ENCODE measurements at places on chromosomes 16 and 17. TPM values are rescaled to one million over a fixed set of nuclear protein-coding genes. Genes with fewer than 3 reads are reported as not detected.
A peak's percentile ranks its signal among the peaks of the same experiment; 100 is the strongest.

Gene CD300LG
- total RNA-seq: 0.28 TPM

Gene AOC3
- 5.7 TPM for total RNA-seq

Gene RTN4RL1
- 1.2 TPM for total RNA-seq

Gene SLC13A2
- not detected for total RNA-seq

Gene KCNJ12
- total RNA-seq: not detected

Gene CEP112
- 3.7 TPM for total RNA-seq

Gene RPTOR
- 14.9 TPM for total RNA-seq

Gene KRTAP4-9
- total RNA-seq: not detected

Gene EARS2
- total RNA-seq: 13.5 TPM

Gene NTHL1
- 15.8 TPM for total RNA-seq

- ATAC-seq: no peak
Measured at GRCh38 chr16:85988723-85989313, 89.9 kb downstream of the IRF8 start.

- no peak for ATAC-seq
Measured at GRCh38 chr17:66605541-66605940, 229.4 kb upstream of the CACNG5 start.

DNA sequence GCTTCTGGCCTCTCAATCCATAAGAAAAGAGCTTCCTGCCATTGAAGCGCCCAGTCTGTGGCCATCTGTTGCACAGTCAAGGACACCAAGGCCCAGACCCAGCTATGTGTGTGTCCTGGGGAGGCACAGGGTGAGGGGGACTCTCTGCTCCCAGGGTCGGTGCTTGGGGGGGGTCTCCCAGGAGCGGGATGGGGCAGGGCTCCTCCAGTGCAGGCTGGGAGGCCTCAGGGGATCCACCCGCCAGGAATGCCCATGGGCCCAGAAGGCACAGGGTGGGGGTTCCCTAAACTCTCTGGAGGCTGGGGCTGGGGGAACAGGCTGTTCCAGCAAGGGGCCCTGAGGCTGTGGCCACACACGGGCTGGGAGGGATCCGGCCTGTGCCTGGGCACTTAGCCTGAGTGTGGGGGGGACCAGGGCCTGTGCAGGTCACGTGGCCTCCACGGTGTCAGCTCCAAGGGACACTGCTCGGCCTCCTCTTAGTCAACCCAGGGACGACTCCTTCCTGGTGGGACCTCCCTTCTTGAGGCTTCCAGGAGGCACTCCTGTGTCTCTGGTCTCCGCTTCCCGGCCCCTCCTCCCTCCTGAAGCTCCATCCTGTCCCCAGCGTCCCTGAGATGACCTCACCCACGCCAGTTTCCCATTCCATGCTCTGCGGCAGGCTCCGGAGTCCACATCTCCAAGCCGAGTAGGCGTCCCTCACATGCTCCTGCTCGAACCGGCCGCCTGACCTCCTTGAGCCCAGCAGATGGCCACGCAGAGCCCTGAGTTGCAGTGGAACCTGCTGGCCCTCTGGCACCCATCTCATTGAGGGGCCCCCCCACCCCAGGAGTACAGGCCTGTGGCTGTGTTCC lies 23.1 kb upstream of the BAHCC1 start:
- peak; percentile 41 for ATAC-seq

DNA sequence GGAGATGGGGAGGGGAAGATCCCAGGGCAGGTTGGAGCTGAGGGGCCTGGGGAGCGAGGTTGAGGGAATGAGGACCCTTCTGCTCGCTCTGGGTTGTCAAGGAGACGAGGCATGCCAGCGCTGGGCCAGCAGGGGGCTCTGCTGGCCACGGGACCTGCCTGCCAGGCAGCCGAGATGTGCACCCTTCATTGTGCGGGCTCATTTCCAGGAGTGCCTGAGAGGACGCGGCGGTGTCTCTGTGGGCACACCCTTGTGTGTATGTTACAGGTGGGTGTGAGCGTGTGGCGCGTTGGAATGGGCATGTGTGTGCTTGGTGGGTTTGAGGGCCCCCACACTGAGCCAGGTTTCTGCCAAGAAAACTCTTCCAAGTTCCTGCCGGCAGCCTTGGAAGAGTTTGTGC lies 15.9 kb downstream of the ARHGAP23 start:
- peak; percentile 72 for ATAC-seq

DNA sequence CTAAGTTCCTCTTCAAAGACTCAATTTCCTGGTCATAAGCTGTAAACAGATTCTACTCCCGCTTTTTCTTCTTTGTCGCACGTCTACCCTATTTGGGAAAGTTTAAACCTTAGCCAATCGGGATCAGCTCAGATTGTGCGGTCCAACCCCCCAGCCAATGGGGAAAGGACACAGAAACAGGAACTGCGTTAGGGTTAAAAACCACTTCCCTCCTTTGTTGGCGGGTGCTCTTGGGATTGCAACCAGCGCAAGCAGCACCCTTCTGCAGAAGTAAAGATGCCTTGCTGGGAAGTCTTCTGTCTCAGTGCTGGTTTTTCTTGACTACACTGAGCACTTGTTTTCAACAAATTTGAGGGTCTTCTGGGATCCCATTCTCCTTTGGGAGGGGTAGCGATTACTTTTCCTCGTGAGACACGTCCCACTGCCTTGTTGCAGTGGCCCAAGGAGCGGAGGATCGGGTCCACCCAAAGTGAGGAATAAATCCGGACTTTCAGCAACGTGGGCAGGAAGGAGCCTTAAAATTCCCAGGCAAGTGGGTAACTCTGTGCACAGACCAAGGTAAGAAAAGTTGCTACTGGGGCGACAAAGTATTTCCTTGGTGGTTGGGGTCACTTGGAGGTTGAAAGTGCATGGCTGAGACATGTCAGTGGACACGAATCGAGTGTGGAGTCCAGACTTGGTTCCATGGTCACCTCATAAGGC lies 1.0 kb upstream of the YPEL3 start:
- ATAC-seq: no peak

DNA sequence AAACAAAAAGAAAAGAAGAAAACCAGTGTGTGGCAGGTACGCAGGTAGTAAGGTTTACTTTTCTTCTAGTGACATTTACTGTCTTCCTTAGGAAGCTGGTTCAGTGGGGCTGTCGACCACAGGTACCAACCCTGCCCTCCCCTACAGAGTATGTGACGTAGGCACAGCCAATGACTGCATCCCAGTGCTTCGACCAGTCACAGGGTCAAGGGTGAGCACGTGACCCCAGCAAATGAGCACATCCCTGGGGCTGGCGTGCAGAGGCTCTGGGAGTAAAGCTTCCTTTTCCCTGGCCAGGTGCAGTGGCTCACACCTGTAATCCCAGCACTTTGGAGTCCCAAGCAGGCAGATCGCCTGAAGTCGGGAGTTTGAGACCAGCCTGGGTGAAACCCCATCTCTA lies 38.9 kb upstream of the PLCG2 start:
- peak; percentile 10 for ATAC-seq

DNA sequence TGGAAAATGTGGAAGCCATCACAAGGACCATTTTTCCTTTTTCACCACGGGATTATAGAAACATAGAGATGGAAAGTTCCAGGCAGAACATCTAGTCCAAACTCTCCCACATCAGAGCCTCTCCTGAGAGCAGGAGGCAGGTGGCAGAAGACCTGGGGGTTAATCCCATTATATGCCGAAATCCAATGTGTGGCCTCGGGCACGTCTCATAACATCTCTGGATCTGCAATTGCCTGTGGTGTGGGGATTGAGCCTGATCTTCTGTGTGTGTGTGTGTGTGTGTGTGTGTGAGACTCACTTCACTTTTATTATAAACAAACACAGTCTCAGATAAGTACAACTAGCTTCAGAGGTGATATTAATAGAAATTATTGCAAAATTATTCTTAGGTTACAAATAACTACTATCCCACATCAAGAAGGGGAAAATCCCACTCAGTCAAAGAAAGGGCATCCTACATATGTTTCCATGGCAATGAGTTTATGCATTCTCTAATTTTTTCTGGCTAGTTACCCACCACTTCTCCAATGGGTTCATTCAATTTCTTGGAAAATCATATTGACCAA lies 199.1 kb downstream of the FOXL1 start:
- no peak for ATAC-seq

DNA sequence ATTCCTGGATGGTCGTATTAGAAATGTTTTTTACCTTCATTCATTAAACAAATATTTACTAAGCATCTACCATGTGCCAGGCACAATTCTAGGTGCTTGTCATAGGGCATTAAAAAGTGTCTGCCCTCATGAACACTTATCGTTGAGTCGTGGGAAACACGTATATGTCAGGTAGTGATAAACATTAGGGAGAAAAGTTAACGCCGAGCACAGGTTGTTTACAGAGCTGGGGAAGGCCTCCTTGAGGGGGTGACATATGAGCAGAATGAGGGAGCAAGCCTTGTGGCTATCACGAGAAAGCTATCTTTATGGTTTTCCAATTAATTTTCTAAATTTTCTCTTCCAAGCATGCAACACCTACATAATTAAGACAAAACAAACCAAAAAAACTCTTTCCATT lies 985 bp upstream of the ZNF213 start:
- ATAC-seq: no peak

- no peak for ATAC-seq
Measured at GRCh38 chr17:64148017-64148631, 18.2 kb upstream of the ERN1 start.

- ATAC-seq: no peak
Measured at GRCh38 chr17:58277107-58277801, 3.5 kb downstream of the MPO start.

DNA sequence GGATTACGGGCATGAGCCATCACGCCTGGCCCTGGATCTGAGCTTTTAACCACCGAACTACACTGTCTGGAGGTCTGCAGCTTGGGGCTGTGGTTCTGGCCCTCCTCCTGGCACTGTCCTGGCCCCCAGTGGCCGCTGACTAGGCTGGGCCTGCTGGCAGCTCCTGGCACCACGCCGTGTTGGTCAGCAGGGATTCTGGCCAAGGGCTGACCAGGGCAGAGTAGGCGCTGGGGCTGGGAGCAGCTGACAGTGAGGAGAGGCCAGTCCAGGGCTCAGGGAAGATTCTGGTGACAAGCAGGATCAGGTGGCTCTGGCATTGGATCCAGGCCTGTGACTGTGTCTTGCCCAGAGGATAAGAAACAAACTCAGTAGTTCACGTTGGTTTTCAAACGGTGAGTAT lies 14.6 kb downstream of the EEF2K start:
- no peak for ATAC-seq

Measured in esophagus mucosa (tissue), 1 donor.